Fibroblast of the aortic adventitia (primary cell): ENCODE measurements at places on chromosomes 3 and 15. TPM values are rescaled to one million over a fixed set of nuclear protein-coding genes. Genes with fewer than 3 reads are reported as not detected.

DNA sequence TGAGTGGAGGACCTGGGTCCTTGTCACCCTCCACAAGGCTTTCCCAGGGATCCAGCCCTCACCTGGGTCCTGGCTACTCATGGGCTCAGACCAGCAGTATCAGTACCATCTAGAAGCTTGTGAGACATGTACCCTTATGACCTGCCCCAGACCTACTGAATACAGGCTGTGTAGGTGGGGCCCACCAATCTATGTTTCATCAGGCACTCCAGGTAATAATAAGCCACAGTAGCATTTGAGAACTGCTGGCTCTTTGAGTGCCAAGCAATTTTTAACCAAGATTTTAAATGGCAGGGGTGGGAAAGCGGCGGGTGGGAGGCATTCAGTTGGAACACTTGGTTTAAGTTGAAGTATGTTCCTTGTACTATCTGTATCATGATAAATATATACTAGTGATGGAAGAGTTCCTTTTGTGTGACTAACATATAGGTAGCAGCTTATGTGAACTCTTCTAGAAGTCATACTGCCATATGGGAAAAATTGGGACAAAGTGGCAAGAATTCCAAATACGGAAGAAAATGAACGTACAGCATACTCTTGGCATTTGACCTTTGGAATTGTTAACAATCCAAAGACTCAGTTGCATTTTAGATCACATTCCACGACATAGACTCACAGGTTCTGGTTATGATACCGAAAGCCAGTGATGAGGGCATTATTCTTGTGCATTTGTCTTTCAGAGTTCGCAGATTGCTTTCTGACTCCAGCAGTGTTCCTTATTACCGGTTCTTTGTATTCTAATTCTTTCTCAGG lies 190.4 kb downstream of the GHSR start:
- DNase-seq: no peak

- DNase-seq: no peak
These were observed 269.0 kb downstream of the ZNF621 start for GRCh38 chr3:40793730-40794129.

DNA sequence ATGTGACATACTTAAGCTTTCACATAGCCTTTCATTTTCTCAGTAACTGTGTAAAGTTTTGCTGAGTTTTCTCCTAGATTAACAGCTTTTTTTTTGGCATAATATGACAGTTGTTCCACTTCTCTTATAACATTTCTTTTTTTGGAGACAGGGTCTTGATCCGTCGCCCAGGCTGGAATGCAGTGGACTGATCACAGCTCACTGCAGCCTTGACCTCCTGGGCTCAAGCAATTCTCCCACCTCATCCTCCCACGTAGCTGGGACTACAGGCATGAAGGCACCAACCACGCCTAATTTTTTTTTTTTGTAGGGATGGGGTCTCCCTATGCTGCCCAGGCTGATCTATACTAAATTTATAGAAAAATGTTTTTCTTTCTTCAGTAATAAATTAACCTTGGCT lies 30.1 kb downstream of the DLG1 start:
- DNase-seq: peak; percentile 14

Gene POPDC2
- 0.27 and 1.6 TPM in 2 replicates for total RNA-seq

Gene DPPA4
- not detected in 2 replicates for total RNA-seq

DNA sequence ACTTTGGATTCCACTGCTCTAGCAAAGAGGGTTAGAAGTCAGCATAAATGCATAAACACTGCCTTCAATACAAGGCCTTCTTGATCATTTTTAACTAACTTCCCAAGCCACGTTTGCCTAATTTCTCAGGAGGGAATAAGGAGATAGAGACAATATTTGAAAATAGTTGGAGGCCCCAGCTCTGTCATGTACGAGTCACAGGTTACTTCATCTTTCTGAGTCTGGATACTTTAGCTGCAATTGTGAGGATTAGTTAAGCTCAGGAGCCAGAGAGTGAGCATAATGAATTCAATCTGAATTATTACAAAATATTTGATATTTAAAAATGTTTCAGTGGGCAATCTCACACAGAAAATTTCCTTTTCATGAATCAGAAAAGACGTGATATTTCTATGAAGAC lies 298.9 kb downstream of the SHOX2 start:
- peak; percentile 19 for DNase-seq

DNA sequence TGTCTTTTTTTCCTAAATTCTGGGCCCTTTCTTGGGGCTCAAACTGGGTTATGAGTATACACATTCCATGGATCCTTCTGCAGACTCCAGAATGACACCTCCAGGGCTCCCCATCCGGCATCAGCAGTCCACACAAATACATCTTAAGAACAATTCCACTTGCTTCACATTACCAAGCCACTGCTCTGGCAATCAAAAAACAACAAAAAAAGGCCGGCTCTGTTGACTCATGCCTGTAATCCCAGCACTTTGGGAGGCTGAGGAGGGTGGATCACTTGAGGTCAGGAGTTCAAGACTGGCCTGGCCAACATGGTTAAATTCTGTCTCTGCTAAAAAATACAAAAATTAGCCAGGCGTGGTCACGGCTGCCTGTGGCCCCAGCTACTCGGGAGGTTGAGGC lies 49.9 kb upstream of the LPP start:
- peak; percentile 35 for DNase-seq

DNA sequence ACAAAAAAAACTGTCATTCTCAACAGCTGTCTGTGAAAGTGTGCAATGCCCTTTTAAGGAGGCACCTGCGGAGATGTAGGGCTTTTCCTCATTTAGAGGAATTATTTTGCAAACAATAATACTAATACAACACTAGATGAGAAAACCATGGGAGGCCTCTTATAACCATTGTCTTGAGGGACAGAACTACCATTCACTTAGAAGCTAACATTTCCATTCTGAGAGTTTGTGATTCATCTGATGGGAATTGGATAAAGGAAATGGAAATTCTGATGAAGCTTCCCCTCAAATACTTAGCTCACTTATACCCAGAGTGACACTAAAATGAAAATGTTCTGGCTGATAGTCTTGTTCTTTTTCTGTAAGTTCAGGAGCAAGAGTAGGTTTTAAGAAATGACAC lies 147.7 kb downstream of the CADPS start:
- peak; percentile 18 for DNase-seq

DNA sequence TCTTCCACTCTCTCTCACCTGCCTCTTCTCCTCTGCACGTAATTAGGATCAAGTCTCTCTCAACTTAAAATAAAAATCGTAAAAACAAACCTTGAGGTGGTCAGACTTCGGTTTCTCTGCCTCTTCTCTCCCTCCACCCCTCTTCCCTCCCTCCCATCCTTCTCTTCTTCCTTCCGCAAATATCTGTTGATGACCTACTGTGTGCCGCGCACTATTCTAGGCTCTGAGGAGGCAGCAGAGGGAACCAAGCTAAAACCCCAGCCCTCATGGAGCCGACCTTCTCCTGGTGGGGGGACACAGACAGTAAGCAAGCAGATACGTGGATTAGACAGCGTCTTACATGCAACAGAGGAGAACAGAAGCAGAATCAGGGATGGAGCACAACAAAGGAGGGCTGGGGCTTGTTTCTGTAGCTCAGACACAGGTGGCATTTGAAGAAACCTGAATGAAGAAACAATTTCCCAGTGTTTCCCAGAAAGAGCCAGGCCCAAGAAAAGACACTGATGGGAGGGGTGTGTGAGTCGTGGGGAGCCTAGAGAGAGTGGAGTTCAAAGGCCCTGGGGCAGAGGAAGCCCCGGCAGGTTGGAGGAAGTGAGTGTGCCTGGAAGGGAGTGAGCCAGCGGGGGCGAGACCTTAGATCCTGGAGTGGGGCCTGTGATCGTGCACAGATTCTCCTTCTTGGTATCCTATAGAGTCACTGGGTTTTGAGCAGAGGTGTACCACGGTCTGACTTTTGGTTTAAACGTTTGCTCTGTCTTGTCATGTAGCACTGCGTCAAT lies 80.5 kb downstream of the TOP2B start:
- DNase-seq: no peak

Gene CYP11A1
- 0.33 and 0.90 TPM in 2 replicates for total RNA-seq

Gene CHP1
- 120 and 131 TPM in 2 replicates for total RNA-seq

DNA sequence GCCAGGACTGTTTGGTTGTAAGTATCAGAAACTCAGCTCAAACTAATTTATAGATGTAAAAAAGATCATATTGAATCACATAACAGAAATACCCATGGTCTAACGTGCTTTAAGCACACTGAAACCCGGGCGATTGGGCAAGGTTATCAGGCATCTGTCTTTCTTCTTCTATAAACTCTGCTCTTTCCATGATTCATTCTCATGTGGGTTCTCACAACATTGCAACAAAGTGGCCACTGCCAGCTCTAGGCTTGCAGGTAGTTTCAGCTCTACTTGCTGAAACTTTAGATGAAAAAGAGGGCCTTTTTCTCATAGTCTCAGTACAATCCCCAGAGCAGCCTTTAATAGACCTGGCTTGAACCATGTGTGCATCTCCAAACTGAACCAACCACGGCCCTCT lies 456.1 kb downstream of the MFSD1 start:
- DNase-seq: no peak

- DNase-seq: no peak
These were observed 244.7 kb upstream of the ONECUT1 start for GRCh38 chr15:53034767-53035245.

GRCh38 chr3:16897254-16897926 lies 12.6 kb downstream of the PLCL2 start:
- no peak for DNase-seq

- no peak for DNase-seq
These were observed 202.5 kb downstream of the LSAMP start for GRCh38 chr3:116242825-116243224.

Gene CDHR4
- 0.09 TPM in 1 of 2 replicates, not detected in the other for total RNA-seq

Gene HYAL1
- total RNA-seq: 0.90 TPM in 1 of 2 replicates, not detected in the other

DNA sequence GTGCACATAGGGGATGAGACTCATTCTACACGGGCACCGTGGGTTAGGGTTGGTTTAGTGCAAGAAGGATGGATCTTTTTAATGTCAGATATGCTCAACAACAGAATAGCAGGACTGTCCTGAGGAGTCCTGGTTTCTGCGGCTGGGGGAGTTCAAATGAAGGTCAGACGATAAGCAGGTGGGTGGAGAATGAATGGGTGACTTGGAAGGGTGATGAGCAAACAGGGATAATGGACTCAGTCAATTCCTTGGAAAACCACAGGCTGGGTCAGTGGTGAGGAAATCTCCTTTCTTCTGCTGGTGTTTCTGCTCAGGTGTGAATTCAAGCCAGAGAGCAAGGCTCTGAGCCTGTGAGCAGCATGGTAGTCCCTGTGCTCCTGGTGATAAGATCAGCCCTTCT lies 59.9 kb downstream of the MESD start:
- DNase-seq: no peak

Gene LRRC34
- total RNA-seq: 7.4 and 15.0 TPM in 2 replicates

GRCh38 chr3:24475925-24476324 lies 18.7 kb downstream of the THRB start:
- no peak for DNase-seq

GRCh38 chr15:63244976-63245645 lies 32.3 kb upstream of the APH1B start:
- peak; percentile 66 for DNase-seq

- no peak for DNase-seq
These were observed 233.2 kb upstream of the TMCO5A start for GRCh38 chr15:37701230-37701629.

DNA sequence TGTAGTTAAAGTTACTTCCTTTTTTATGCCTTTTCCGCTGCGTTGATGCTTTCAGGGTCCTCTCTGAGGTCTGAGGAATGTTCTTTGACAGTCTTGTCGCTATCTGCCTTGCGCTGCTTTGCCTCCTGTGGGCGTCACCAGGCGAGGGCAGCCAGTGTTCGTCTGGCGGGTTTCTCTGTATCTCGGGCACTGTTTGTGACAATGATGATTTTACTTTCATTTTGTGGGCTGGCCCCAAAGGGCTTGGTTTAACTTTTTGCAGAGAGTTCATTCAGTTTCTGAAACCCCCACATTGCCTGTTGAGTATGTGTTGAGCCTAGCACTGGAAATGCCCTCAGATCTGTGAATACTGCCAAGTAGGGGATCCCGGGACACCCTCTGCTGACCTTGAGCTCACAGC lies 24.6 kb upstream of the SACM1L start:
- DNase-seq: no peak

GRCh38 chr3:130299531-130299930 lies 45.9 kb upstream of the COL6A5 start:
- DNase-seq: no peak

DNA sequence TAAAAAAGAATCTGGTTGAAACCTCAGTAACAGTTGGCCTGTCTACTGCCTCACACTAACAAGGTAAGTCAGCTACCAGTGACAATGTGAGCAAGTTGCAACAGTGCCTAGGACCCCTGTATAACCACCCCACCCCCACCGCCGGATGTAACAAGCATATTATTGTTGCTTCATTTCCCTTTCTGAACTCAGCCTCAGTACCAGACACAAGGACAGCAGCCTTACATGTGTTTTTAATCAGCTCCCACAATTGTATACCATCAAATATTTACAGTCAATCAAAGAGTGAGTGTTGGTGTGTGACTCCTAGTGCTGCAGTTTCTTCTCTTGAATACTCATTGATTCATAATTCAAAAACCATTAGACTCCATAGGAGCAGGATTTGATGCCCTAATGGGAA lies 96.4 kb downstream of the PYDC2 start:
- DNase-seq: no peak

DNA sequence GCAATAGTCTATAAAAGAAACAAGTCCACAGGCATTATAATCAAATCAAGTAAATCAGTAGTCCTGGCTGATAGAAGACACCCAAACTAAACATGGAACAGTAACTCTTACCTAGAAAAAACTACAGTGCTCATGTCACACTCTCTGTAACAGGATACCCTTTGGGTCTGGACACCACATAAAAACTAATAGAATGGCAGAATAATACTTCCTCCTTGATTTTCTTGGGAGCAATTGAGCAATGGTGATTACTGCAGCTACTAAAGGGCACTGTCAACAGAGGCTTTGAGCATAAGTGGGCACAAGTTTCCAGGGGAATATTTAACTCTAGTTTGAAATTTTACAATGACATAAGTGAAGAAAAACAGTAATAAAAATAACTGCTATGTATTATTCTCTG lies 59.5 kb downstream of the GLB1 start:
- no peak for DNase-seq

GRCh38 chr15:54364961-54365360 lies 386.7 kb downstream of the UNC13C start:
- no peak for DNase-seq

DNA sequence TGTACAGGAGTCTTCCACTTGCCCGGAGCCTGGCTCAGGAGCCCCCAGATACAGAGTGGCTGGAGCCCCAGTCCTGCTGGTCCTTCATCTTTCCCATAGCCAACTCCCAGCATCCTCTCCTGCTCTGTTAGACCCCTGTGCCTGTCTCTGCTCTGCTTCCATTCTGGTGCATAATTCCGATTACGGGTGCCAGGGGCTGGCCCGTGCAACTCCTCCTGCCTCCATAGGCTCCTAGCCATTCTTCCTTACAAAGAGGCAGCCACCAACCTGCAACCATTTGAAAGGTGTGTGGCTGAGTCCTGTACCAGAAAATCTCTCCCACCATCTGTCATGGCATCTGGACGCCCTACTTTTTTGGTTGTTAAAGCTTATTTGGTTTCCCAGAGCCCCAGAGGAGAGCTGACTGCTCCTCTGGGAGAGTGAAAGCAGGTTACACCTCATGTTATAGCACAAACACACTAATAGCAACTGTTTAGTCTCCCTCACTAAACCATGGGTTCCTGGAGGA lies 5.2 kb upstream of the RAD18 start:
- DNase-seq: no peak

Gene HDAC11
- total RNA-seq: 3.9 and 5.2 TPM in 2 replicates

Gene XXYLT1
- total RNA-seq: 13.0 and 21.0 TPM in 2 replicates
